NCI-H748 treated with DMSO at 0.1 percent for 48 hours (cell line): ENCODE measurements at places on chromosomes 2 and 18.
A peak's percentile ranks its signal among the peaks of the same experiment; 100 is the strongest.

DNA sequence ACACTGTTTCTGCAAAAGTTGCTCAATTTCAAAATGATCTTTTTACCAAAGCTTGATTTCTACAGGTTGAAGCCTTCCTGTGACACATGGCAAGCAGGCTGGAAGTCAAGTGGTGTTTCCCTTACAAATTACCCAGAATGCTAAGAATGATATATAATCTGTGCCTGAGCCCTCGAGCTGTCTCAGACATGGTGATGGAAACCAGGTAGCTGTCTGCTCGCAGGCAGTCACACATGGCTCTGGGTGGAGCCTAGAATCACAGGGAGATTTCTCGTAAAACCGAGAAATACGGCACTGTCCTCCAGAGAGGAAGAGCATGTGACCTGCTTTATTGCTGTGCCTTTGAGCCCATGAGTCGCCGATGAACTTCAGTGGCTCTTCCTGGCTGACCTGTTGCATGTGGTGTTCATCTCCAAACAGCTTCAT lies 392.9 kb downstream of the ZNF521 start:
- DNase-seq = no peak

- peak; percentile 52 for DNase-seq
These were observed 1.3 kb upstream of the FIGN start for GRCh38 chr2:163737190-163737439.

GRCh38 chr2:239283961-239284795 lies 116.6 kb downstream of the HDAC4 start:
- no peak for DNase-seq

GRCh38 chr18:32317651-32318050 lies 127.8 kb downstream of the MEP1B start:
- no peak for DNase-seq

GRCh38 chr18:79586436-79587225 lies 93.0 kb upstream of the CTDP1 start:
- DNase-seq = no peak

- DNase-seq = no peak
These were observed 2.9 kb upstream of the BCL2L11 start for GRCh38 chr2:111117598-111118480.

GRCh38 chr2:101080211-101081068 lies 70.7 kb downstream of the TBC1D8 start:
- DNase-seq = no peak

GRCh38 chr2:156704132-156704531 lies 268.0 kb downstream of the GPD2 start:
- no peak for DNase-seq

DNA sequence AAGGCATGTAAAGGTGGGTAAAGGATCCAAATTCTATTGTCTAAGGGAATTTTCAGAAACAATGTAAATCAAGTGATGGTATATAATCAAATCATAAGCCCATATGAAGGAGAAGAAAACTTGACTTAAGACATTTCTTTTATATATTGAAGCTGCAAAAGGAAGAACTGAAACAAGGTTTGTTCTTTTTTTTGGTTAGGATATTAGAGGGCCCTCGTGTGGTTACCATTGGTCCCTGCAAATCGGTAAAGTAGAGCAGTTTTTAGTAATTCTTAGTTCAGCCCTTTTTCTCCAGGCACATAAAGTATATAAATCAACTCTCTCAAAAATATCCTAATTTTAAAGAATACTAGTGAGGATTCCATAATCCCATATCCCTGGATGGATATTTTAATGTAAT lies 105.6 kb upstream of the STK17B start:
- DNase-seq = no peak

GRCh38 chr2:157443795-157444640 lies at the start of gene CYTIP:
Gene CYTIP, minus strand, starts transcription at chr2:157444089. Its CDS starts 69 bp downstream, at chr2:157444020.
- DNase-seq = no peak

DNA sequence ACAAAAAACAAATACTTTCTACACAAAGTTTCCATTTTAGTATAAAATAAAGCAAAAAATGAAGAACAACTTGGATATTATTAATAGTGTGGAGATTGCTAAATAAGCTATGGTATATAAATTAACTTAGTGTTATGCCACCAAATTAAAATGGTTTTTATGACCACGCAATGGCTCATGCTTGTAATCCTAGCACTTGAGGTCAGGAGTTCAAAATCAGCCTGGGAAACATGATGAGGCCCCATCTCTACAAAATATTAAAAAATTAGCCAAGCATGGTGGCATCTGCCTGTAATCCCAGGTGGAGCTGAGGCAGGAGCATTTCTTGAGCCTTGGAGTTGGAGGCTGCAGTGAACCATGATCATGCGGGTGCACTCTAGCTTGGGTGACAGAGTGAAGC lies 108.8 kb downstream of the SH3RF3 start:
- no peak for DNase-seq

GRCh38 chr18:55396267-55396905 lies 191.6 kb downstream of the TCF4 start:
- no peak for DNase-seq

DNA sequence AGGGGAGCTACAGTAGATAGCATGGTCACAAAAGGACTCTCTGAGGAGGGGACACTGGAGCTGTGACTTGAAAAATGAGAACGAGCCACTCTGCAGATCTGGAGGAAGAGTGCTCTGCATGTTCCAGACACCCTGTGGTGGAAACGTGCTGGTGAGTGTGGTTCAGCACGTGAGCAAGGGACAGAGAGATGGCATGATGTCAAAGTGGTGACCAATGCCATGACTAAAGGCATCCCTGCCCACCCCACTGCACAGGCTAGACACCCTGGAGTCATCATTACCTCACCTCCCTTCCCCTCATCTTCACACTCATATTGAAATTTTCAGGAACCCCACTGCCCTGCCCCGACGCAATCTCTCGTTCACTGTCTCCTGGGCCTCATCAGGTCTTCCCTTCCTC lies 56.5 kb downstream of the SLC4A5 start:
- DNase-seq = no peak

DNA sequence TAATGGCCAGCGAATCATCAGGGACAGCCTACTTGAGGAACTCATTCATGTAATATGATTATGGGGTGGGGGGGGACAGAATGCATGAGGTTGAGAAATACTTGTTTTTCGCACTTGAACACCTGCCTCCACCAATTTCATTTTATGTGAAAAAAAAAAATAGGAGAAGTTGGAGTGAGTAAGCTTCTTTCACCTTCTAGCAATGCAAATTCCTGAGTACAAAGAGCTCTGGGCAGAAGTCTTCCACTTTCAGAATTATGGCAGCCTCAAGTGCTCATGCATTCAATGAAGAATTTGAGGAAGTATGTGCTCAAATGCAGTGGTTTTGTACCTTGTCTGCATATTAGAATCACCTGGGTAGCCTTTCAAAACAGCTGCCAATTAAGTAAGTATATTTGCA lies 40.1 kb upstream of the GPD2 start:
- no peak for DNase-seq

DNA sequence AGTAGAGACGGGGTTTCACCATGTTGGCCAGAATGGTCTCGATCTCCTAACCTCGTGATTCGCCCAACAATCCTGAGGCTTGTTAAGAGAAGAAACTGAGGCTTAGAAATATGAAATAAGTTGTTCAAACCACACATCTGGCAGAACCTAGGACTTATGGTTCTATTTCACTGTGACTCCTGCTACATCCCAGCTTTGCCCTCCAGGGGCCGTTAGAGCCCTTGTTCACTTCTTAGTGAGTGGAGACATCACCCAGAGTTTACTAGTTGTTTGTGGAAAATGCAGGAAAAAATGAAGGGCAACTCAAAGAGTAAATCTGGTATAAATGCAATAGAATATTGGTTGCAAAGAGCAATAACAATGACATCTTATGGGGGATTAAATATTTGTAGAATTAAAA lies 43.9 kb downstream of the MARCHF4 start:
- DNase-seq = no peak

- DNase-seq = no peak
These were observed 42.1 kb upstream of the SCN7A start for GRCh38 chr2:166536111-166536510.

GRCh38 chr2:176291809-176292283 lies 22.6 kb downstream of the MTX2 start:
- DNase-seq = no peak
